A549 treated with GW870086 at 1 μM for 4 hours (cell line): ENCODE measurements at places on chromosomes 2 and 18. TPM values are rescaled to one million over a fixed set of nuclear protein-coding genes. Genes with fewer than 3 reads are reported as not detected.

SPP2 gene
- not detected in 5 replicates for total RNA-seq

CD8B gene
- not detected in 5 replicates for total RNA-seq

ST8SIA5 gene
- total RNA-seq = 0.02 TPM in 1 of 5 replicates, not detected in the others

MTHFD2 gene
- 150 to 157 TPM (median 153 TPM) in 5 replicates for total RNA-seq

SERPINB13 gene
- not detected in 5 replicates for total RNA-seq

SLC40A1 gene
- total RNA-seq = 1.7 to 2.2 TPM (median 2.0 TPM) in 5 replicates

RAPGEF4 gene
- 0.09 to 0.69 TPM (median 0.28 TPM) in 5 replicates for total RNA-seq

DNAJC5G gene
- not detected in 5 replicates for total RNA-seq
